Umbilical cord (tissue), 2 donors: ENCODE measurements at places on chromosomes 12 and 14. TPM values are rescaled to one million over a fixed set of nuclear protein-coding genes. Genes with fewer than 3 reads are reported as not detected.

TAS2R19 gene
- 21.9 TPM for total RNA-seq

DNA sequence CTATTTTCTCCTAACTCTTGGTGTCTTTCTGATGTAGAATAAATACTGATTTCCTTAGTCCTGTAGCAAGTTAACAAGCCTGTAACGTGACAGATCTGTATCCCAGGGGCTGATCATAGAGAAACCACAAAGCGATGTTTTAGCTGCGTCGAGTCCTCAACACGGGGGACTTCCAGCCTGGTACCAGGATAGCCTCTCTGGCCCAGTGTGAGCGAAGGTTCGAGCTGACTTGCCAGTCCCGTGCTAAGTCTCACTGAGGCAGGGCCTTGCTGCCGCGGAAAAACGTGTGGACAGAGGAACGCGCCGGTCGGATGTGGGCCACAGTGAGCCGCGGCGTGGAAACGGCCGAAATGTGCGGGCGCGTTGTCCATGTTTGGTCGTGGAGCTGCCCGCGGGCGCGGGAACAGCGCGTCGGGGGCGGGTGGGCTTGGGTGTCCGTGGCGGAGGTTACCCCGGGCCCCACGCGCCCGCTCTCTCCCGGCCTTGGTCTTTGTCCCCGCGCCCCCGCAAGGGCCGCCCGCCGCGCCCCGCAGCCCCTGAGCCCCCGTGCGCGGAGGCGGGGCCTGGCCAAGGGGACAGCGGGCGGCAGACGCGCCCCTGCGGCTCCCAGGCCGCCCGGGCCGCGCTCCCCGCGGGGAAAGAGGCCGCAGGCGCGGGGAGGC is 531 bp upstream of the EML1 start:
- peak; percentile 42 for DNase-seq

GRCh38 chr12:124361074-124361970 is 66.4 kb downstream of the RFLNA start:
- DNase-seq = no peak

- DNase-seq = no peak
Observed at GRCh38 chr14:80636071-80636470, 305.5 kb downstream of the CEP128 start.

SYCP3 gene
- total RNA-seq = 5.5 TPM

PPP1R36 gene
- 4.1 TPM for total RNA-seq

SPRYD3 gene
- total RNA-seq = 14.2 TPM

GRCh38 chr12:62618319-62618718 is 151.7 kb downstream of the MON2 start:
- no peak for DNase-seq

DNA sequence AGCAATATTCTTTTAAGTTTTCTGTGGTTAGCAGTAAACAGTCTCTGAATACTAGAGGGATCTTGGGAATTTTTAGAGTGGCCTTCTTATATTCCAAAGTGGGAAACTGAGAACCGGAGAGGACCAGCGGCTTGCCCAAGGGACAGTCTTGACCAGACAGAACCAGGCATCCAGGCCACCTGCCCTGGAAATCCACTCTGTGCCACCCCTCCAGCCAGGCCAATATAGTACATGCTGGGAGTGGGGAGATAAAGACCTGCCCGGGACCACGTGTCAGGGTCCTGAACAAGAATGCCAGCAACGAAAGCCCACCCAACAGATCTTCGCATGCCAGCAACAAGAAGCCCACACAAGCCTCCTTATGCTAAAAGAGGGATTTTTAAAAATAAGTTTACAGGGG is 49.4 kb upstream of the RIN3 start:
- DNase-seq = no peak

- no peak for DNase-seq
Observed at GRCh38 chr12:32836710-32837109, 59.9 kb downstream of the PKP2 start.

DNA sequence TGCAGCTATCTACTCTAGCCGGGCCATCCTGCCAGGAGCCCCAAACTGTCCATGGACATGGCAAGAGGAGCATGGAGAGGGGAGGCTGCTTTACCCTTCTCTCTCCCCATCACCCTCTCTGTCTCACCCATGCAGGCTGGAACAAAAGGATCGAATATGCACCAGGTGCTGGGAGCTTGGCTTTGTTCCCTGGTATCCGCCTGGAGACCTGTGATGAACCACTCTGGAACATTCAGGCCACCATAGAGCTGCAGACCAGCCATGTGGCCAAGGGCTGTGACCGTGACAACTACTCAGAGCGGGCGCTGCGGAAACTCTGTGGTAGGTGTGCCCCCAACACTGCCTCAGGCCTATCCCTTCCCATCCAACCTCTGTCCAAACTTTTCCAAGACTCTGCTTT is 5.9 kb downstream of the CLSTN3 start:
- DNase-seq = no peak

DNA sequence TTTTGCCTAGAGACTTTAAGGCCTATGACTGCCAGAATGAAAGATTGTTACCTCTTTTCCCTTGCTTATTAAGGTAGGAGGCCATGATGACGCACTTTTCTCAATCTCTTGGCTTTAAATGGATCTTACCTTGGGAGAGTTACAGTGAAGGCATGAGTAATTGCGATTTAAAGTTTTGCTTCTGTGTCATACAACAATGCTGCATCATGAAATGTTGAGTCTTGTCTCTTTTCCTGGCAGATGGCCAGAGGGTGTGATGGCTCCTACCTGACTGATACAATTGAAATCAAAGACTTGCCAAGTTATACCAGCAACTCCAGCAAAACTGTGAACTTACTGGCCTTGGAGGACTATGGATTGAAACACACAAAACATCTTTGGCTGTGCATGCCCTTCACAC is 17.2 kb upstream of the LRRK2 start:
- no peak for DNase-seq

PMEL gene
- 13.7 TPM for total RNA-seq

GRCh38 chr14:65131301-65131701 is 29.0 kb upstream of the MAX start:
- DNase-seq = peak; percentile 35

DNA sequence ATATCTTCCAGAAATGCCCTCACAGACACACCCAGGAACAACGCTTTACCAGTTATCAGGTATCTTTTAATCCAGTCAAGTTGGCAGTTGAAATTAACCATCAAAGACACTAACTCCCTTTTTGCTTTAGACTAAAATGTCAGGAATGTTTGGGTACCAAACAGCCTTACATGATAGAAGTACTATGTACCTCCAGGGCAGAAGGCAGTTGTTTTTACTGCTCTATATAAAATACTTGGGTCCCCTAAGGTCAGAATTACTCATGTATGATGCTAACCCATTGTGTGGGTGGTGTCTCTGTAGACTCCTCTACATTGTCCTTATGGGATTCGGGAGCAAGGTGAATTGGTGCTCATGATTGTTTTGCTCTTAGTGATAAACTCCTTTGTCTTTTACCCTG is 492.5 kb upstream of the FLRT2 start:
- DNase-seq = no peak

DNA sequence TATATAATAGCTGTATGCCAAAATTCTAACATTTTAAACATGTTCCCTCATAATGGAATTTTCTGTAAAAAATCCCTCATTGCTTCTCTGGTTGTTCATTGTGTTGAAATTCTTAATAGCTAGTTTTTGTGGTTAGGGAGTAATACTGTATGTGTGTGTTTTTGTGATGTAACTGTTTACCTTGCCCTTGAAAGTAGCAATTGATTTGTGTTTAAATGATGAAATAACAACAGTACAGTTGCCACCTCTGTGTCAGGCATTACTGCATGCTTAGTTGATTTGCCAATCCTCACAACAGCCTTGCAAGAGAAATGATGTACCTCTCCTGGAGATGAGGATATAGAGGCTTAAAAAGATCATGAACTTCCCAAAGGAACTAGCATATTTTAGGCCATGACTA is 94.9 kb downstream of the DAAM1 start:
- DNase-seq = no peak

GRCh38 chr14:24708684-24709083 is 74.7 kb upstream of the GZMB start:
- no peak for DNase-seq

DNA sequence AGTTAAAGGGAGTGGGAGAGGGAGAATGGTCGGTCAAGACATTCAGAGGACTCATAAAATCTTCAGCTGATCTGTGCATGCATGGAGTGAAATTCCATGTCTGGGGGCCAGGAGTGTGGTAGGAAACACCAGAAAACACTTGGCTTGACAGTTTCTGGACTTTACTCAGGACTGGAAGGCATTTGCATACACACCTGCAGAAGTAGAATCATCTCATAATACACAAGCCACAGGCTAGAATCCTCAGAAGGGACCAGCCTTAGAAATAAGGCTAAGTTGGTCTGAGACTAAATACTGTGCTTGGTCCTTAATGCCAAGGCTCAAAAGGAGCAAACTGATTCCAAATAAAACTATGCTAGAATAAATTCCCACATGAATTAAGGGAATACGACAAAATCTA is 328.1 kb upstream of the KITLG start:
- no peak for DNase-seq

DNA sequence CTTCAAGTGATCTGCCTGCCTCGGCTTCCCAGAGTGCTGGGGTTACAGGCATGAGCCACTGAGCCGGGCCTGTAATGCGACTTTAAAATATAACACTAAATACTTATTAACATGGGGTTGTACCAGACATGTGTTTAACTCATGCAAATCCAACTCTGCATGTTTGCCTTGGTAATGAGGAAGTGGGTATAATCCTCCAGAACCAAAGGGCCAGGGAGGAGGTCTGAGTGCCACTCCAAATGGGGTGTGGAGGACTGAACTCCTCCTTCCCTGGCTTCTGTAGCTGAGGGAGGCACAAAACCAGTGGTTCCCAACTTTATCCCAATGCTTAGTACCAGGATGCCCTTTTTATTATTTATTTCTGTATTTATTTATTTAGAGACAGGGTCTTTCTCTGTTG is 61.6 kb upstream of the MED13L start:
- no peak for DNase-seq

SDSL gene
- 3.6 TPM for total RNA-seq

- no peak for DNase-seq
Observed at GRCh38 chr14:79117561-79117960, 947.4 kb downstream of the NRXN3 start.

DNA sequence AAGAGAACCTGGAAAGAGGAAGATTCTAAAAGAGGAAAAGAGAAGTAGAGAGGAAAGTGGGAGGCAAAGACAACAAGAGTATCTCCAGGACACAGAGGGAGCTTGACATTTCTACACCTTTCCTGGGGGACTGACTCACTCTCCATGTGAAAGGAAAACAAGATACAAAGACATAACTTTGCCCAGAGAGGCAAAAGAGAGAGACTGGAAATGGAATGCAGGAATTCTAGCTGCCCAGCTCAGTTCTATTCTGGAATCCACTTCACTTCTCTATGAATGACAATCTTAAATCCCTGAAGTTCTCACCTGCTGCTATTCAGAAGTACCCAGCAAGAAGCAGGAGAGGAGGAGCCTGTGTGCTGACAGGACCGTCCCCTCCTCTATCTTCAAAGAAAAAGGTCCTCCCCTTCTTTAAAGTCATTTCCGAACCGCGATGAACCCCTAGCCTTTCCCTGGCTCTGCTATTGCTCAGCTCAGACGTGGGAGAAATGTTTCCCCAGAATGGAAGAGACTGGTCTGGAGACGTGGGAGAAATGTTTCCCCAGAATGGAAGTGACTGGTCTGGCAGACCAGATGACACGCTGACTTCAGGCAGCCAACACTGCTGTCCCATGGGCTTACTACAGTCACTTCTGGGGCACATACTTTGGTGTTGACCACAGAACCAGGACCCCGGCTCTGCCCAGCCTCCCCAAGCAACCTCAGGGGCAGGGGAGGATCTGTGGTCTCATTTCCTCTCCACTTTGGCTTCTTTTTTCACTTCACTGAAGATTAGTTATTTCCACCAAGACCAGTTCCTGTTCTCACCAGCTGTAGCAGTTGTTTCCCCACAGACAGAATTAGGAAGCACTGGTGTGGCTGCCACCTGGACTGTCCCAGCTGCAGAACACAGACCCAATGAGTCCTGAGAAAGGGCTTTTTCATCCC is 8.3 kb downstream of the FMNL3 start:
- DNase-seq = peak; percentile 38

DNA sequence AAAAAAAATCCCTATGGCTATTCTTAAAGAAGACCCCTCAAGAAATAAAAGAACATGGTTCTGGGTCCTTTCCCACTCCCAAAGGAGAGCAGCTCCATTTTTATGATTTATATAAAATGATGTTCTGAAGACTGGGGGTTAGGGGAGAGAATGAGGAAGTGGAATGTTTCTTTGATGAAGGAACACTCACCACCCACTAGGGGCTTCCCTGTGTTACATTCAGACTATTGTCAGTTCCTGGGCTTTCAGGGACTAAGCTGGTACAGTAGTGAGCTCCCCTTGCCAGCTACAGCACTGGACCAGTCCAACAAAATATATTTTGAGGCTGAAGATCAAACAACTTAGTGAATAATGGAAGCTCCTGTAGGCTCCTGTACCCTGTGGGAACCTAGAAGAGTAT is 98.9 kb downstream of the HMGA2 start:
- no peak for DNase-seq

- no peak for DNase-seq
Observed at GRCh38 chr12:64560396-64561301, 49.6 kb upstream of the RASSF3 start.

- DNase-seq = peak; percentile 91
Observed at GRCh38 chr14:68807148-68807600, 14.3 kb upstream of the ZFP36L1 start.

GRCh38 chr12:115693970-115694369 is 583.5 kb downstream of the MED13L start:
- no peak for DNase-seq

- DNase-seq = no peak
Observed at GRCh38 chr12:7004840-7005239, 13.4 kb downstream of the LPCAT3 start.
